Epithelial cell of esophagus (primary cell): ENCODE measurements at places on chromosomes 5 and 9.

GRCh38 chr5:173420108-173420507 is 91.9 kb upstream of the STC2 start:
- peak; percentile 9 for DNase-seq

DNA sequence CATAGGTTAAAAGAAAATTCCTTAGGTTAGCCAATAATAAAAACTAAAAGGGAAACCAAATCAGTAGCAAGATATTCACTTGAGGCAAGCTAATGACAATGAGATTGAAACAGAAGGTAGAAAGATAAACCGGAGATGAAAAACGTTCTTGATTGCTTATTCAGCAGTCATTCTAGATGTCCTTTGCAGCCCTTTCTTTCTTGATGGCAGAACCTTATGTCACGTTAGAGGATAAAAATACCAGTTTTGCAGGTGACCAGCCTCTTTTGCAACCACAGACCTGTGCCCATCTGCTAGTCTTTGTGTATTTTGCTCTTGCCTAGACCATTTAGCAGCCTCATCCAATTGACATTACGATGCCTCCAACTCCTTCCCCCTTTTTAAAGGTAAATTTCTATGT is 337.8 kb downstream of the DMAC1 start:
- DNase-seq = no peak

DNA sequence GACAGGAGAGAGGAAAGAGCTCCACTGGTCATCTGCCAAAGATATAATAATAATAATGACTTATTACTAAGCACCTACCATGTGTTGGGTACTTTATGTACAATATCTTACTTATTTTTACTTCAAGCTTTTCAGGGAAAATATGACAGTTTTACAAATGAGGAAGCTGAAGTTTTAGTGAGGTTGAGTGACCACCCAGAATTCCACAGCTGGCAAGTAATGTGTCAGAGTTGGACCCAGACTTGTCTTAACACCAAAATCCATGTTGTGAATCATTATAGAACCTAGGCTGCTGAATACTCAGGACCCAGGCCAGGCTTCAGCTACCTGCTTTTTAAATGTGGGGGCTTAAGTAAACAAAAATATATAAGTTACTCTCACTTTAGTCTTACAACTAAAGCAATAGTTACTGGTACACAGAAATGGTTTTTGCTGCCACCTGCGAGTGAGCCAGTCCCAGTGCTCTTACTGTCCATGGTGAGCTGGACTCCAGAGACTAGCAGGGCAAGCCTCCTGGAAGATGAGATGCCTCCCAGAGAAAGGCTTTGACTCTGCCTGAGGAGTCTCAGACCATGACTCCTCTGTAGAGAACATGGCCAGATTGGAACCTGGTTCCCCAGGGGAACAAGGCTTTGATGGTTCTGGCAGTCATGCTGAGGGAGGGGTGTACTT is 29.9 kb downstream of the RUSC2 start:
- peak; percentile 27 for DNase-seq

DNA sequence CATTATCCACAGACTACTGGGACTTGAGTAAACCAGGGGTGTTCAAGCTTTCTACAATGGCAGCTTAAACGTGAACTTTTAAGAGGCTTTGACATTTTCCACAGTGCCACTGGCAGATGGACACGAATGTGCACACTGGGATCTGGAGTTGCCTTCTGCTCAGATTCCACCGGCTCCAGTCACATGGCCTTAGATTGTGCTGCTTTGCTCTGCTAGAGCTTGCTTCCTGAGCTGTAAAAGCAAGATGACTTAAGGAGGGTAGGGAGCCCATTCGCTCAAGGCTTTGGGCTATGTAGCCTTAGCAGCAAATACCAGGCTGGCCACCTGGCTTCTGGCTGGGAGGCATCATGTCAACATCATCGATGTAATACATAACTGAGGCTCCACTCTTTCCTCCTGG is 436.9 kb downstream of the MED10 start:
- no peak for DNase-seq

DNA sequence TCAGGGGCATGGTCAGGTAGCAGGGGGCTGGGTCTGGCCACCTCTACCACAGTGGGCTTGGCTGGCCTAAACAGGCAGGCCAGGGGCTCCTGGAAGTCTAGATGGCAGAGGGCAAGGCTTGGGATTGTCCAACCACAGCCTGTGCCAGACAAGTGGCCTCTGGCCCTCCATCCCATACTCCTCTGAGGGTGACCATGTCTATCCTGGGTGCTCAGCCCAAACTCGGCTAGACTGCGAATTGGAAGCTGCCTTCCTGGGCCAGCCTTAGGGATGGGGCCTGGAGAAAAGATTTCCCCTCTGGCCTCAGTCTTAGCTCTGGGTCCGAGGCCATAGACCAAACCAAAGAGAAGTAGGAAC is 110.5 kb downstream of the PHF2 start:
- DNase-seq = no peak

- DNase-seq = peak; percentile 22
Measured at GRCh38 chr9:33881635-33882034, 64.7 kb downstream of the UBE2R2 start.

DNA sequence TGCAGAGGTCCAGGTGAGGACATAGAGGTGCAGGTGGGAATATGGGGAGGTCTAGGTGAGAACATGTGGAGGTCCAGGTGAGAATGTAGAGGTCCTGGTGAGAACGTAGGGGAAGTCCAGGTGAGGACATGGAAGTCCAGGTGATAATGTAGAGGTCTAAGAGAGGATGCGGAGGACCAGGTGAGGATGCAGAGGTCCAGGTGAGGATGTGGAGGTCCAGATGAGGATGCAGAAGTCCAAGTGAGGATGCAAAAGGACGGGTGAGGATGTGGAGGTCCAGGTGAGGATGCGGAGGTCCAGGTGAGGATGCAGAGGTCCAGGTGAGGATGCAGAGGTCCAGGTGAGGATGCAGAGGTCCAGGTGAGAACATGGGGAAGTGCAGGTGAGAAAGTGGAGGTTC is 133.8 kb downstream of the MRPL36 start:
- DNase-seq = no peak

DNA sequence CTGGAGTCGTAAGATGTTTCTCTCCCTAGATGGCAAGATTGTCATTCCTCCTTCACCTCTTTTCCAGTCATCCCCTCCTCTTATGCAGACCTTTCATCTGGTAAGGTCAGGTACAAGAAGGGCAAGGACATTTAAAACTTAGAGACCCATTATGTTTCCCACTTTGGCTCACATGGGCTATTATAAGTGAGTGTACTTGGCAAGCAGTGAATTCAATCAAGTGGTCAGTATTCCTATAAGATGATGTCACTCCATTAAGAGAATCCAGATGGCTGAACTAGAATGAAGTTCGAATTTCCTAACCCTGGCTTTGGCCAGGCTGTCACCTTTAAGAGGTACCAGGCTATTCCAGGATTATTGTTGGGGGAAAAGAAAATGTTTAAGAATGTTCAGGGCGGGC is 32.2 kb downstream of the ZNF131 start:
- DNase-seq = no peak

- no peak for DNase-seq
Measured at GRCh38 chr9:34572092-34572491, 17.4 kb downstream of the CNTFR start.

GRCh38 chr5:126413856-126414255 is 9.4 kb upstream of the GRAMD2B start:
- DNase-seq = no peak

- DNase-seq = peak; percentile 10
Measured at GRCh38 chr5:148697180-148697808, 43.0 kb upstream of the HTR4 start.

DNA sequence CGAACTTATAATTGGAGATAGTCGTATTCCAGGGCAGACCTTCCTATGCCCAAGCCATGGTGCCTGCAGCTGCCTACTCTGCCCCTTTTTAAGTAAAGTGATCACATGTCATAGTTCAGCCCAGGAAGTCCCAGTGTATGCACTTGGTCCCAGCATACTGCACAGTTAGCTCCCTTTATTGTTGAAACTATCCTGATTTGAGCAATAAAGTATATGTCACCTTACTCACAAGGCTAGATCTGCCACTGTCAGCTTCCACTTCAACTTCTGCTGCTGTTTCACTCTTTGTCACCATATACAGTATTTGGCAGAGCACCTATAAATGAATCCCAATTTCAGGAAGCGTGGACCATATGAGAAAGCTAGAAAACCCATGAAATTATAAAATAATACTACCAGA is 103.8 kb upstream of the PTGER4 start:
- no peak for DNase-seq

DNA sequence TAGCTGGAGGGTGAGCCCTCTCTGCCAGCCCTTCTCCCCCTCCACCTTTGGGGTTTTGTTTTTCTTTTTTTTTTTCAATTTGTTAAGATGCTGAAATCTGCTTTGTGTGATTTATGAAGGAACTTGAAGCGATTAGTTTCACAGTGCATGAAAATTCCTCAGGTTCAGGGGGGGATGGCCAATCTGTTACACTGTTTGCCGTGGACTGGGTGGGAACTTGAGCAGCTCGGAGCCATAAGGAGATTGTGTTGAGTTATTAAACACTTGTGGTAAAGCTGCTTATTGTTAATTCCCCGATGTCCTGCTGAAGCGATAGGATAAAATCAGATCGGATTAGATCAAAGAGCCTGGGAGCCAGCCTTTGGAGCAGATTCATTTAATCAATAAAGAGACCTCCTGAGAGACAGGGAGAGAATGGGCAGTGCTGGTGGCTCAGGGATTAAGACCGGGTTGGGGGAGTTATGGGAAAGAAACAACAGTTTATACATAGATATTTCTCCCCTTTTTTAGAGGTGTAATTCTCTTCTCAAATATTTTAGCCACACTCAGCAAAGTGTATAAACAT is 105.8 kb upstream of the SPATA31D4 start:
- no peak for DNase-seq

- no peak for DNase-seq
Measured at GRCh38 chr9:114386886-114387679, 699 bp downstream of the AKNA start.

- DNase-seq = peak; percentile 13
Measured at GRCh38 chr5:72692651-72693442, 123.6 kb upstream of the TNPO1 start.

DNA sequence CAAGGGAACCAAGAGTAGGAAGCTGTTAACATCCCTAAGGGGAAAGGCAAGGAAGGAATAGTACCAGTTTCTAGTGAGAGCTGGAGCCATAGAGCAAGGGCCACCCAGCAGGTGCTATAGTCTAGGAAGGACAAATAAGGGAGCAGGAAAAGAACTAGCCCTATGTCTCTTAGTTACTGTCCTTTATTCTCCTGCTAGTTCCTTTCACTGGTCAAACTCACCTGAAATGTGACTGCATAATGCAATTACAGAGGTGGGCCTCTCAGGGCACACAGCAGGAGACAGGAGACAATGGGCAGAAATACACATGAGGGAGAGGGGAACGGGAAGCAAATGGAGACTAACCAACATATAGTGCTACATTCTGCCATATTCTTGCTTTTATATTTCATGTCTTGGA is 26.7 kb upstream of the FRMPD1 start:
- no peak for DNase-seq

DNA sequence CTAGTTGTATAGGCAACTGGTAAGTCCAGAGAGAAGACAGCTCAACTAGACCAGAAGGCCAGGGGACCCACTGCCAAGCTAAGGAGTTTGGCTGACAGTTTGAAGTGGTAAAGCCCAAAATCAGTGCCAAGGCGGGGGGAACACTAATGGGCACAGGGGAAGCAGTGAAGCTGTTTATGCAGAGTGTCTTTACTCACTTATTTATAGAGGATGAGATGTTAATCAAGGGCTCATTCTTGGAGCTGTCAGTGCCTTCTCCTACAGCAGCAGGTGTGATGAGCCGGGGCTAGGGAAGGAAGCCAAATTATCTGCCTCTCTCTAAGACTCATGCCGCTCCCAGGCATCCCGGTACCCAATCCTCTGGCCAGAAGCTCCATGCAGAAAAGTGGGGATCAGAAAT is 75.2 kb upstream of the GALNT10 start:
- DNase-seq = no peak

GRCh38 chr5:13609504-13609903 is 335.0 kb downstream of the DNAH5 start:
- DNase-seq = no peak

GRCh38 chr9:34559624-34560455 is 29.7 kb downstream of the CNTFR start:
- peak; percentile 78 for DNase-seq

DNA sequence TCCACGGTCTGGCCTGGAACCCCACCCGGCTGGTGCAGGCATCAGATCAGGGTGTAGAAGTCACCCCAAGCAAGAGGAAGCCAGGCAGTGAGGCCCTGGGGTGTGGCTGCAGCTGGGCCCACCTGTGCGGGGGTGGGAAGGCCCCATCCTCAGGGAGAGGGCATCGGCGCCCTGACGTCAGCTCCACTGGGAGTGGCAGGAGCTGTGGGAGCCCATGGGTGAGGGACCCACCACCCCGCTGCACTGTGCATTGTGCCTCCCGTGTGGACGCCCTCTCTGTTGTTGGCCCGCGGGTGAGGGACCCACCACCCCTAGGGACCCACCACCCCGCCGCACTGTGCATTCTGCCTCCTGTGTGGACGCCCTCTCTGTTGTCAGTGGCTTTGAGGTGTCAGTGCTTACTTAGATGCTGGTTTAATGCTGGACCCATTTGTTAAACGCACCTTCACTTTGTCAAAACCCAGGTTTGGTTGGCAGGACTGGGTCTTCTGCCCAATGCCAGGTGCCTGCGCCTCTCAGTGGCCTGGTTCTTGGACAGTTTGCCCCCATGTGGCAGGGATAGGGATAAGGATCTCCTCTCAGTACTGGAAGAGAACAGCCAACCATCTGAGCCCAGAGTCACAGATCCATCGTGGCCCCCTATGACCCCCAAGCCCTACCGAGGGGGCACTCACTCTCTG is 6.9 kb upstream of the EXOC3 start:
- peak; percentile 36 for DNase-seq

GRCh38 chr9:137237759-137238726 is 3.0 kb upstream of the TUBB4B start:
- DNase-seq = no peak

DNA sequence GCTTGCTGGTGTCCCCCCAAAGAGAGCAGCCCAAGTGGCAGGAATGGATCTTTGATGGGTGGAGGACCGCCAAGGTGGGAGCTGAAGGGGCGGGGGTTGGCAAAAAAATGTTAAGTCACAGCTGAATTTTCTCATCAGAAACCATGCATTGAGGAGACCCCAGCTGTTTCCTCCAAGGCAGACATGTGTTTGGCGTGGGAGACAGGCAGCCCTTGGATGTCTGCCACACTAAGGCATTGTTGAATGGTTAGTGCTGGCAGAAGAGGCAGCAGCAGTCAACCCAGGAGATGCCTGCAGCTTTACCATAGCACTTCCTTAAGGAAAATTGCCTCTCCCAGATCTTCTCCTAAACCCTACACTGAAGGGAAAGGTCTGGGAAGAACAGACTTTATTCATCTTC is 394.9 kb upstream of the CD180 start:
- no peak for DNase-seq

- DNase-seq = no peak
Measured at GRCh38 chr5:57299986-57300385, 126.1 kb downstream of the GPBP1 start.
